ENCODE measurements at places on chromosomes 3 and 15.

DNA sequence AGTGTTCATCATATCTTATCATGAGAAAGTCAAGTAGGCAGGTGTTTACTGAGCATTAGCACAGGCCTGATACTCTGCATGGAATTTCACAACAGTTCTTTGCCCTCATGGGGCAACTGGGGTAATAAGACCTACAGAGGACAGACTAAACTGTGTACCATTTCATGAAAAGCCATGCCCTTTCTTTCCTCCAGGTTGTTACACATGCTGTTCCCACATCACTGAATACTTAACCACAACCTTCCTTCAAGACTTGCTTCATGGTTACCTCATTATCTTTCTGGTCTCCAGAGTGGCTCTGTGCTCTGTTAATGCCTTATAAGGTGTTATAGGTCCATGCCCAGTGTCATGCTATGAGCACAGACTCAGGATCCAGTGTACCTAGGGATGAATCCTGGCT lies 28.2 kb upstream of the RSL24D1 start:
- DNase-seq = no peak

DNA sequence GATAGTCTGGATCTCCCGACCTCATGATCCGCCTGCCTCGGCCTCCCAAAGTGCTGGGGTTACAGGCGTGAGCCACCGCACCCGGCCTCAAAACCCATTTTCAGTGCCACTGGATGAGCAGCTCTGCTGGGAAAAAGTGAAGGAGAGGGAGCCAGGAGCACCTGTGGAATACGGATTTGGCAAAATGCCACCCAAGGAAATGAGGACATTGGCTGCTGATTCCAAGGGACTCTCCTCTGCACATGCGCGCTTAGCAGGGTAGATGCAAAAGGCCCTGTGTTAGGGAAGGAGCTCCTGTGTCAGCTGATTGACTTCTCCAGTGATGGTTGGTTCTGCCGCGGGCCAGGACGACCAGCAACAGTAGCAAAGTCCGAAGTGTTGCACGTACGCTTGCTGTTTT lies 43.4 kb upstream of the IGF1R start:
- no peak for DNase-seq

DNA sequence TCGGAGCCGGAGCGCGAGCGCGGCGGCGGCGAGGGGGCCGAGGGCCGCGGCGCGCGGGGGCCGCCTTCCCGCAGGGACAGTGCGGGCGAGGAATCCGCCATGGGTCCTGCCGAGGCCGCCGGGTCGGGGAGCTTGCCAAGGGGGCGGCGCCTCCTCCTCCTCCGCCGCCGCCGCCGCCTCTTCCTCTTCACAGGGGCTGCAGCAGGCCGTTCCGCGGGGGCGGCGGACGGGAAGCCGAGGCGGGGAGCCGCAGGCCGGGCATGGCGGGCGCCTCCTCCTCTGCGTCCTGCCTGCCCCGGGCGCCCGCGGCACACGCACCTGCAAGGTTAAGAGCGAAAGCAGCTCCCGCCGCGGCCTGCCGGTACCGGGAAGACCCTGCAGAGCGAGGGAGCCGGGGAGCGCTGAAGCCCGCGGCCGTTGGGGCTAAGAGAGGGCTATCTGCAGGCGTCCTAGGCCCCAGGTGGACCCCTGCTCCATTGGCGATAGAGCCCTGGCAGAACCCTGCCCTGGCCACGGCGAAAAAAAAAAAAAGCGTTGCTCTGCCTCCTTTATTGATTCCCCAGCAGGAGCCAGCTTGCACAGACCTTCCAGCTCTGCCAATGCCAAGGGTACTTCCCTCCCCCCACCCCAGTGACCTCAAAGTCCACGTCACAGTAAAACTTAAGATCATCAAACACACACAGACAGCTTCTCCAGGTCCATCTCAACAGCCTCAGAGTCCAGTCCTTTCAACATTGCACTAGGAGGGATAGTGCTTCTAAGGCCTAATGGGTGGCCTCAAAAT lies at the start of gene LYSMD2:
LYSMD2 (minus strand) TSS at position 134 of the 784 bp plus-strand sequence; CDS start at position 101, 33 bp downstream.
- no peak for DNase-seq

DNA sequence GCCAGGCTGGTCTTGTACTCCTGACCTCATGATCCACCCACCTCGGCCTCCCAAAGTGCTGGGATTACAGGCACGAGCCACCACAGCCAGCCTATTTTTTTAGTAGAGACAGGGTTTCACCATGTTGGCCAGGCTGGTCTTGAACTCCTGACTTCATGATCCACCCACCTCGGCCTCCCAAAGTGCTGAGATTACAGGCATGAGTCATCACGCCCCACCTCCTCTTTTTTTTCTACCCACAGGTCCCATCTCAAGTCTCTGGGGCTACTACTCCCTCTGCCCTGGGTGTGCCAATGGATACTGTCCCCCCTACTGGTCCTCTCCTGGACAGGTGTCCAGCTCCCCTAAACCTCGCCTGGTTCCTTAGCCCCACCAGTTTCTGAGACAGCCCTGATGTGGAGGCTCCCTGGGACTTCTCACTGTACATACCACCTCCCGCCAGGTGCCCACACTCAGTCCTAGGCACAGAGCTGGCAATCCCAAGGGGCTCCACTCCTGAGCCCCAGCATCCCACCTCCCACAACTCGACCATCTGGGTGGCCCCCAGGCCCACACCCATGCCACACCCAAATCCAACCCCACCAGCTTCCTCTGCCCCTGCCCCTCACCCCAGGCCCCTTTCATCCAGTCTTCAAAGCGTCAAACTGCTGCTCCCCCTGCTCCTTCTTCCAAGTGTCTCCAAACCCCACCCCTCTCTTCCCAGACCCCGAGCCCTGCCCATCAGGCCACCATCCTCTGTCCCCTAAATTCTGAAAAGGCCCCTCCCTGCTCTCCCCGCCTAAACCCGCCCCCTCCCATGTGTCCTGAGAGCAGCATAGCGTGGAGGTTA lies 13.1 kb upstream of the CYP11A1 start:
- DNase-seq = no peak

DNA sequence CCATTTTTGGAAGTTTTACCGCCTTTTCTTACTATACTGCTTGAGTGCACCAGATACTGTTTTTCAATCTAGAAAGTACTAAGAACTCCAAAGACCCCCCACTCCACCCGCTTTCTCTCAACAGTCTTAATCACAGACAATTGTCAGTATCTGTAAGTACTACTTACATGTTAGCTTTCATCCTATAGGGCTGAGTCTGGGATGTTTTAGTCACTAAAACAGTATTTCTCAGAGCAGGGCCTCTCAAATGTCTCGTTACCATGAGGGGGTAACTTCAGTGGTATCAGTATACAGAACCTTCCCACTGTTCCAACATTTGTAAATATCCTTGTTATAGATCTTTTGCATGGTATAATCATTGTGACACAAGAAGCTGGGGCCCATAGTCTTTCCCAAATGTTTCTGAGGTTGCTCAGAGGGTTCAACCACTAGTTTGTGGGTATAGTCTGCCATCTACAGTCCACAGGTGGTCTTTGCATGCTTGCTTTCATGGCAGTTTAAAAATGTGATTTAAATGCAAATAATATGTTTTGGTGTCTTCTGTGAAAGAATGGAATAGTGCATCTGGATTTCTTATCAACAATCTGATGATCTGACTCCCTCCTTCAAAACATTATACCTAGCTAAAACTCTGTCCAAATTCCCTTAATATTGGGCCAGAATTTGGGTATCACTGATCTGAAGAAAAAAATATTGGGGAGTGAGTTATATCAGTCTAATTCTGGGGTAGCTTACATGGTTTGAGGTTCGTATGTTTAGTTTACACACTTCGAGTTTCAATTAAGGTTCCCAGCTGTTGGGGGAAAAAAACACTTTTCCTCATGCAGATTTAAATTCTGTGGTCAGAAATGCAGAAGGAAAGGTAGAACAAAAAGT lies 18.0 kb upstream of the DNAJC13 start:
- DNase-seq = peak; percentile 36

DNA sequence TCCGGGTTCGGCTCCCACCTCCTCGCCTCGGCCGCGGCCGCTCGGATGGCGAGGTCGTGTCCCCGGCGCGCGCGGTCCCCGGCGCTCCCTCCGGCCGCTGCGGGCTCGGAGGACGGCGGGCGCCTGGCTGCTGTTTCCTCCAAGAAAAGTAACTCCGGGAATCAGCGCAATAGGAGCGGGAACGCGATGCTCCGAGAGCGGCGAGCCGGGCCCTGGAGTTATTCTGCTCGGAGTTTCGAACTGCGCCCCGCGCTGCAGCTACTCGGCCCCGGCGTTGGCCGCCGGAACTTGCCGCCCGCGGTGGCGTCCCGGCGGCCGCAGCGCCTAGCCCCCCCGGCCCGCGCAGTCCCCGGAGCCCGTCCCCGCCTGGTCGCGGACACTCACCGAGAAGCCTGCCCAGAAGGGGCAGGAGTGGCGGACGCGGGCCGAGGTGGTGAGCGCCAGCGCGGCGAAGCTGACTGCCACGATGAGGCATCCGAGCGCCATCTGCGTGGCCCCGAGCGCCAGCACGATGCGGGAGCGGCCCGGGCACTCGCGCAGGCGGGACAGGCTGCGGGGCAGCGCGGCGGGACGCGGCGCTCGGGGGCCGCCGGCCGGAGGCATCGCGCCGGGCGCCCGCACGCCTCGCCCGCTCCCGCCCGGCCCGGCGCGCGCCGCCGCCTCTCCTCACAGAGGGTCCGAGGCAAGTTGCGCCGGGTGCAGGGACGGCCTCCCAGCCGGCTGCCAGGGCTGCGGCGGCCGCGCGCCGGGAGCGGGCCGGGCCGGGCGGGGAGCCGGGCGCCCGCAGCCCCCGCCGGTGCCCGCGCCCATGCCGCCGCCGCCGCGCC lies 251.9 kb downstream of the TJP1 start:
- DNase-seq = no peak
